ENCODE measurements at places on chromosomes 6 and 20.

DNA sequence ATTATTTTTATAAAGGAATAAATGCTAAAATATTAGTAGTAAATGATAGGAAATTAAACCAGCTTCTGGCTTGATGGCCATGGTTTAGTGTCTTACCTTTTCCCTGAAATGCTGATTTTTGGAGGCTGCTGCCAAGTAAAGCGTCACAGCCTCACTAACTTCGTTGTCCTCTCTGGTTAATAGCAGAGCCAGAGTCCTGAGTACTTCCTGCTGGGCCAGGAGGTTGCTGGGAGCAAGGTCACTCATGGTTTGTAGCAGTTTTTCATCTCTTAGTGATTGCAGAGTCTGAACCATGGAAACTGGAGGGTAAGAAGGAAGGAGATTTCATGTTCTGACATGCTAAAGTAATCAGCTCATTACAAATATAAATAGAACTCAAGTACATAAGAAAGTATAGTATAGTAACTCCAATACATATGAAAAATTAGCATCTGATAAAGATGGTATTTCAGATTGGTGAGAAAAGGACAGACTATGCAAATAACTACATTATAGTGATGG is 26.5 kb upstream of the ARMH2 start:
- no peak for DNase-seq

DNA sequence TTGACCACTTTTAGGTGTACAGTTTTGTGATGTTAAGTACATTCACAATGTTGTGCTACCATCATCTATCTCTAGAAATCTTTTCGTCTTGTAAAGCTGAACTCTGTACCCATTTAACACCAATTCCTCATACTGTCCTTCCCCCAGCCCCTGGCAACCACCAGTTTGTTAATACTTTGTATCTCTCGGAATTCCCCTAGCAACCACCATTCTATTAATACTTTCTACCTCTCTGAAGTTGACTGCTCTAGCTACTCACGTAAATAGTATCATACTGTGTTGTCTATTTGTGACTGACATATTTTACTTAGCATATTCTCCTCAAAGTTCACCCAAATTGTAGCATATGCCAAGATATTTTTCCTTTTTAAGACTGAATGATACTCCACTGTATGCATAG is 82.3 kb upstream of the CLDN20 start:
- no peak for DNase-seq

DNA sequence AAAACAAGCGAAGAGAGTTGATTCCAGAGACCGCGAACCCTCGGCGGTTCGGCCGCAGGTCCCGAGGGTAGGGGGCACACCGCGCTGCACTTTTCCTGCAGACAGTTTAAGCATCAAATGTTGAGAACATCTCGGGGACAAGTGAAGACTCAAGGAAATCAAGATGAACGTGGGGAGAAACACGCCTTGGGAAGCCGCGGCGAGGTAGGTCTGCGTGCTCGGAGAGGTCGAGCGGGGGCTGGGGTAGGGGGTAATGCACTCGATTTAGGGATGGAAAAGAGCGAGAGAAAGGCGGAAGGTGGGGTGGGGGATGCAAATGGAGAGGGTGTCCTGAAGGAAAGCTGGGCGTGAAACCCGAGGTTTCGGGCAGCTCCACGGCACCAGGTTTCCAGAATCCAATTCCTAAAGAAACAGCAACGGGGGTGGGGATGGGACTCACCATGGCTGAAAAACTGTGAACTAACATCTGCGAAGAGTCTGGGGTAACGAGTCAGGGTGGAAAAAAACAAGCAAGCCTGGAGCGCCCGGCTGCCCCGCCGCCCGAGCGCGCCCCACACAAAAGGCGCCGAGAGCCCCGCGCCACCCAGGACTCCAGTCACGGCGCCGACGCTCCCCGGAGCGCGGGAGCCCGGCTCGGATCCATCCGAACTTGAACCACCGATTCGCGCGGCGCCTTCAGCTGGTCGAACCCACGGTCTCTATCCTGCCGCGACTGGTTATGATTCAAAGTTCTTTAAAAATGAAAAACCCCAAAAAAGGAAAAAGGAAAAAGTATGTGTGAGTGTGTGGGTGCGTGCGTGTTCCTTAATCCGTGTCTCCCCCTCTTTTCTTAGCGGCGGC is 3.5 kb downstream of the TFAP2A start:
- DNase-seq = no peak

DNA sequence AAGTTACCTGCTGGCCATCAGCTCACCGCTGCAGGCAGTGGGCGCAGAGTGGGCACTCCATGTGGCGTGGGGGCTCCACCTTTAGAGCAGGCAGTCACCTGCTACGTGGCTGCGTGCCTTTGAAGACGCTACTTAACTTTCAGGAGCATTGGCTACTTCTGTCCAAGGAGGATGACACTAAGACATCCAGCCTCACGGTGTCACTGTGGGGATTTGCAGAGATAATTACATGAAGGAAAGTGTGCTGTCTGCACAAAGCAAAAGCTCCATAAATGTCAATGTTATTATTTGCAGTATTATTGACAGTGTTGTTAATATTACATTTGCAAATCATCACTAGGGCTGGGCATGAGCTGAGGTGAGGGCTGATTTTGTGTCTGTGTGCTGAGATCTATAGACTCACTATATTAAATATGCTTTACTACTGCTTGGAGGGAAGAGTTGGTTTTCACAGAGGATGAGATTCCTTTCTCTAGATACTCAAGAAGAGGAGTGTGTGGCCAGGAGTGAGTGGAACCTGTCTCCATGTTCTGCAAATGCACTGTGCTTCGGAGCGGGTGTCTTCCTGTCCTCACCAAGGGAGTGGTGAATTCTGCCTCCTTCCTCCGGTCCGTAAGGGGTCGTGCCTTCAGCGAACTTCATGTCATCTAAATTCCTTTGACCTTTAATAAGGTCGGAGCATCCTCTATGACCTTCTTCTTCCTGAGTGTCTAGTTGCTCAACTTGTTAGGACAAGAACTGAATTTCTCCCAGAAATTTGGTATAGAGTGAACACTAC is 165.8 kb upstream of the SYNDIG1 start:
- no peak for DNase-seq

DNA sequence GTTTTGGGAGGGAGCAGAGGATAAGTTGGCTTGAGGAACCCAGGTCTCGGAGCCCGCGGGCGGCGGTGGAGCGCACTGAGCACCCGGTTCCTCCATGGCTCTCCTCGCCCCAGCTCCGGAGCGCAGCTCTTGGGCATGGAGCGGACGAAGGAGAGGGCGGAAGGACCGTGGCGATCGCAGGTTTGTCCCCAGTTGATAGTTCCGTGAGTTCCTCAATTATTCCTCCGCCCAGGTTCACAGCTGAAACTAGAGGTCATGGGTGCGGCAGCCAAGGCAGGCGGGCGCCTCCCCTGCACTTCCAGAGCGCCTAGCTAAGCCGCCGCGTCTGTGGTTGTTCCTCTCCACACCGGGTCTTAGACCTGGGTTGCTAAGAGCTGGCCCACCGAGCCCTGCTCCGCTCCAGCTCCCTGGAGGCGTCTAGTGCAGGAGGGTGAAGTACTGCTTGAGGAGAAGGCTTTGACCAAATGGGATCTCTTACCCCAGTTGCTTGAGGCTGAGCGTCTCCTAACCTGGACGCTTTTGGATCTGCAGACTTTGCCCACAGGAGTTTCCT is at the start of gene HTR1B:
HTR1B (minus strand) TSS at position 184 of the 553 bp plus-strand sequence; CDS start at position 96, 88 bp downstream.
- DNase-seq = no peak
